ENCODE measurements at places on chromosomes 6 and 20. TPM values are rescaled to one million over a fixed set of nuclear protein-coding genes. Genes with fewer than 3 reads are reported as not detected.

GRCh38 chr20:41830702-41831101 is 212.5 kb upstream of the CHD6 start:
- no peak for DNase-seq

GRCh38 chr20:33963751-33964150 is 30.0 kb upstream of the RALY start:
- no peak for DNase-seq

DNA sequence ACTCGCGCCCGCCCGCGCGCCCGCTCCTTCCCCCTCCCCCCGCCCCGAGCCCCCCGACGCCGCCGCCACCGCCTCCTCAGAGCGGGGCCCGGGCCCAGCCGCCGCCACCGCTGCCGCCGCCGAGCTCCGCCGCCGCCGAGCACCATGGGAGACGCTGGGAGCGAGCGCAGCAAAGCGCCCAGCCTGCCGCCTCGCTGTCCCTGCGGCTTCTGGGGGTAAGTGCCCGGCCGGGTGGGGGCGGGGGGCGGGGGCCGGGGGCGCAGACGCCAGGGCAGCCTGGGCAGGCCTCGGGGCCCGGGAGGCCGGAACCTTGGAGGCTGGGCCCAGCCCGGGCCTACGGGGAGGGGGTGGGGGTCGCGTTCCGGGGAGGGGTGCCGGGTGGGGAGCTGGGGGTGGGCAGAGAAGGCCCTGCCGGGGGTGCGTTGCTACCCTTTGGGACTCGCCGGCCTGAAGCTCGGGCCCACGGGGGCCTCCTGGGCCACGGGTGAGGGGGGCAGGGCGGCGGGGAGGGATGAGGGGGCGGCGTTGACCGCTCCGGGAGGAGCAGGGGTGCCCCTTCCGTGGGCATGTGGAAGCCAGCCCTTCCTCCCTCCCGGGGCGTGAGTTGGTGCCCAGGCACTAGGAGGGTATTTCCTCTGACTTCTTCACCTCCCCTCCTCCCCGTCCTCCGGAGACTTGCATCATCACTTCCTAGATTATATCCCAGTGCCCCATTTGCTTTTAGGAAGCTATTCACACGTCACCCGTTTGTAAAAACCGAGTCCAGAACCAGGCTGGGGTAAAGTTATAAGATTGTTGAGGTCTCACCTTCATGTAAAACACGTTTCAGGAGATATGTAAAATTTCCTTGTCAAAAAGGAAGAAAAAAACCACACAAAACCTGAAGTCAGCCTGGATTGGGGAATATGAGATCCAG is 533 bp downstream of the ZFAND3 start:
- no peak for DNase-seq

The LY6G6C gene
- polyA plus RNA-seq: 0.32 TPM

The AAR2 gene
- polyA plus RNA-seq: 47.4 TPM

GRCh38 chr20:13443690-13444089 is 195.0 kb downstream of the TASP1 start:
- no peak for DNase-seq

DNA sequence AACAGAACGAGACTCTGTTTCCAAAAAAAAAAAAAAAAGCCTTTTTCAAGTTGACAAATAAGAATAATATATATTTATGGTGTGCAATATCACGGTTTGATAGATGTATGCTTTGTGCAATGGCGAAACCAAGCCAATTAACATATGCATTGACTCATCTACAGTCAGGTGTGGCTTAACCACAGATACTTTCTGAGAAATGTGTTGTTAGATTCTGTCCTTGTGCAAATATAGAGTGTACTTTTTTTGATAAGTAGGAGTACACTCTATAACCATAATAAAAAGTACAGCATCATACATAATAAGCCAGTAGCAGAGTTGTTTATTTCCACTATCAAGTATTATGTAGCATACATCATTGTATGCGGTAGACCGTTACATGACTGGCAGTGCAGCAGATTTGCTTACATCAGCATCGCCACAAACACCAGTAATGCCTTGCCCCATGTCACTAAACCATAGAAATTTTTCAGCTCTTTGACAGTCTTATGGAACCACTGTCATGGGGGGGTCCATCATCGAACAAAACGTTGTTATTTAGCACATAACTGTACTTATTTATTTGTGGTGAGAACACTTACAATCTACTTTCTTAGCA is 59.2 kb downstream of the TMEM170B start:
- DNase-seq: no peak

DNA sequence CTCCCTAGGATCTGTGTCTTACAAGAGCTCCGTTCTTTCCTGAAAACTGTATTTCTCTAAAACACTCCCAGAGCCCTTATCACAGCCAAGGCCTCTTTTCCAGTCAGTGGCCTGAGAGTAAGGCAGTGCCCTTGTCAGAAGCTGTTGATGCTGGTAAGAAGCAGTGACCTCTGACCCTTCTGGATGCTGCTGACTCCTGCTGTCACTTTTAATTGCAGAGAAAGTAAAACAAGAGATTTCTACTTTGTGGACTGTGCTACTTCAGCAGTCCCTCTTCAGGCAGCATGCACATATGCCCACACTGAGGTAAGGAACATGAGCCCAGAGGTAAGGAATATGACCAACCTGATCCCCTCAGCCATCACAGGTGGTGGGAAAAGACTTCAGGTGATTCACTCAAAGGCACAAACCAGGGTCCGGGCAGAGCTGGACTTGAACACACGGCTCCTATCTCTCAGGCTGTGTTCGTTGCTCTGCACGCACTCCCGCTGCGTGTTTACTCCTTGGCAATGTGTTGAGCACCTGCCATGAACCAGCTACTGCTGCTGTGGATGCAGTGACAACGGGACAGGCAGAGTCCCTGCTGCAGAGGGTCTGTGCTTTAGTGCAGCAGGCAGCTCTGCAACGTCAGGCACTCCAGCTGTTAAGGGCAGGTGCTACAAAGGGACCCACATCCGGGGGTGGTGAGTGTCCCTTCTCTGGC is 201.9 kb upstream of the CST7 start:
- DNase-seq: no peak

DNA sequence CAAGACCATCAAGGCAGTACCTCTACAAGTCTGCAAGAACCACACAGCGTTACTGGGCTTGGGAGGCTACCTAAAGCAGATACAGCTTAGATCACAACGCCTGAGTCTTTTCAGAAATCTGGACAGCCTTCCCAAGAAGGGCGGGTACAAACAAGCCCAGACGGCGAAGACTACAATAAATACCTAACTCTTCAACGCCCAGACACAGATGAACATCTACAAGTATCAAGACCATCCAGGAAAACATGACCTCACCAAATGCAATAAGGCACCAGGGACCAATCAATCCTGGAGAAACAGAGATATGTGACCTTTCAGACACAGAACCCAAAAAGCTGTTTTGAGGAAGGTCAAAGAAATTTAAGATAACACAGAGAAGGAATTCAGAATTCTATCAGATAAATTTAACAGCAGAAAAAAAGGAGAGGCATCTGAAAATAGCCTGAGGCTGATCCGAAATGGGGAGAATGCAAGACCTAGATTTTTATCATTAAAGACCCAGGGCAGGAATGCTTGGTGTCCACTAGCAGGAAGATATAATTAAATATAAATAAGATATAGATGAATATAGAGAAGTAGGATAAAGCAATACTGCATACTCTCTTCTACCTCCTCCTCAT is 131.7 kb upstream of the COL21A1 start:
- no peak for DNase-seq

DNA sequence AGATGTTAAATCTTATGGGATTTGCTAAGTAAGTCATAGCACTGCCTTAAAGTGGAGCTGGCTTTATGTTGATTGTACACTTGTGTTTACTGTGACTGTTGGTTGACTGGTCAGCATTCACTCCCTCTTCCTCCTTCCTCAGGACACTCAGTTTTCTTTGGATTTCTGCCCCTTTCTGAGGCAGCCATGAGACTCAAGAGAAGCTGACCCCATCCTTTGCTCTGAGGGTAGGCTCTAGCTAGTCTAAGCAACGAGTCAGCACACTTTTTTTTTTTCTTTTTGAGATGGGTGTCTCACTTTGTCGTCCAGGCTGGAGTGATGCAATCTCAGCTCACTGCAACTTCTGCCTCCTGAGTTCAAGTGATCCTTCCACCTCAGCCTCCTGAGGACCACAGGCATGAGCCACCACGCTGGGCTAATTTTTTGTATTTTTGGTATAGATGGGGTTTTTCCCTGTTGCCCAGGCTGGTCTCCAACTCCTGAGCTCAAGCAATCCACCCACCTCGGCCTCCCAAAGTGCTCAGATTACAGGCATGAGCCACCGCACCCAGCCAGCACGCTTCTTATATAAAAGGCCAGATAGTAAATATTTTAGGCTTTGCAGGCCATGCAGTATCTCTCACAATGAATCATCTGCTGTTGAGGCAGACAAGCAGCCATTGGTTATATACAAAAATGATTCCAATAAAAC is 191.4 kb downstream of the NFATC2 start:
- no peak for DNase-seq

DNA sequence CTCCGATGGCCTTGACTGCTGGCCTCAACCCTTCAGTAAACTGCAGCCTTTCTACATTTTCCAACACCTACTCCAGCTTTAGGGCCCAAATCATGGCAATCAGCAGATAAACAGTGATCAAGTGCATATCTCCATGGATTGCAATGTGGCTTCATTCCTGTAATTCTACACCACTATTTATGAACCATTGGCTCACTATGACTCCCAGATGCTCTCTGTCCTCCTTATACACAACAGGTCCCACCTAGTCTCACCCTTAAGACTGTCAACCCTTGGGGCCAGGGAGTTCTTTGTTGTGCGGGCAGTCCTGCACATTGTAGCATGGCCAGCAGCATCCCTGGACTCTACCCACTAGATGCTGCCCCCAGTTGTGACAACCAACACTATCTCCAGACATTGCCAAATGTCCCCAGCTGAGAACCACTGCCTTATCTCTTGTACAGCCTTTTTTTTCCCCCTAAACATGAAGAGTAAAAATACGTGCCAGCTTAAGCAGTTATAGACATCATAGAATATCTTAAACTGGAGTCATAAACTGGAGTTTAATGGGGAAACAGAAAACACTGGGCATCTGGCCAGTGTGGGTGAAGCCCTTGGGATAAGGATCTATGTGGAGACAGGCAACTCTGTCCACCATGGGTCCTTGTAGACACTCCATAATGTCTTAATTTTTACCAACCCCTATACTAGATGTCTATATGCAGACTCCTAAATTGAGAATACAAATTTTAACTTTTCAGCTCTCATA is 21.1 kb downstream of the MRPL14 start:
- no peak for DNase-seq

The ARMH2 gene
- polyA plus RNA-seq: not detected

DNA sequence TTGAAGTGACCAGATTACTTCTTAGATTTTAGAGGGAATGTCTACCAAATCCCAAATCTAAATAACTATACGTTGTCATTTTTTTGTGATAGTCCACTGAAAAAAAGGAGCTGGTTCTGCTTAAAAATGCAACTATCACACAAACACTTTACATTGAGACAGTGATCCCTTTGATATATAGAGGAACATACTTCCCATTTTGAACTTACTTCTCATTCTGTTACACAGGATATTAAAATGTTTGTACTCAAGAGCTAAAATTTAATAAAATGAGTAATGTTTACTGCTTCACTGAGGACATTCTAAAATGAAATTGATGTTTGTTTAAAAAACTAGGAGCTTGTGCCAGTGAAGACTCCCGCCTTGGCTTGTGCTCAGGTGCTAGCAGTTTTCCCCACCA is 174.1 kb downstream of the CARMIL1 start:
- DNase-seq: no peak

The UNC93A gene
- polyA plus RNA-seq: 4.9 TPM

- no peak for DNase-seq
These were observed 94.9 kb upstream of the MTHFD1L start for GRCh38 chr6:150770637-150771036.

The PI3 gene
- polyA plus RNA-seq: 0.27 TPM

DNA sequence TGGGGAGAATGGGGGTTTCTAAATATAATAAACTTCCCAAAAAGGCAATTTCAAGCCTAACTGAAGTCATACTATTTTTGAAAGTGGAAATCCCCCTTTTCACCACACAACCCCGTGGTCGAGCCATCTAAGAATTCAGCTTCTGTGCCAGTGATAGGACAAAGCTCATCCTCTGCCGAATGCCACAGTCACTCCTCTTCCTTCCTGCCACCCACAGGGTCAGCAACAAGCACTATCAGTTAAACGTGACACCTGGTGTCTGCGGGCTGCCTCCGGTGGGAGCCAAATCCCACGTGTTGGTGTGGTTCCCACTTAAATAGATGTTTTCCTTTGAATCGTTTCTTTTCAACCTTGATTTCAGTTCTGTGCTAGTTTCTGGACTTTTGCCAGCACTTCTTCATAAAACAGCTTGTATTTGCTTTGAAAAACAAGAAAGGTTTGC is 60.7 kb downstream of the TNFAIP3 start:
- DNase-seq: no peak

The EEF1A2 gene
- polyA plus RNA-seq: 1.3 TPM

GRCh38 chr6:166464068-166465002 is 81.6 kb upstream of the MPC1 start:
- no peak for DNase-seq

- DNase-seq: no peak
These were observed 157.6 kb downstream of the MCHR2 start for GRCh38 chr6:99836471-99836870.

DNA sequence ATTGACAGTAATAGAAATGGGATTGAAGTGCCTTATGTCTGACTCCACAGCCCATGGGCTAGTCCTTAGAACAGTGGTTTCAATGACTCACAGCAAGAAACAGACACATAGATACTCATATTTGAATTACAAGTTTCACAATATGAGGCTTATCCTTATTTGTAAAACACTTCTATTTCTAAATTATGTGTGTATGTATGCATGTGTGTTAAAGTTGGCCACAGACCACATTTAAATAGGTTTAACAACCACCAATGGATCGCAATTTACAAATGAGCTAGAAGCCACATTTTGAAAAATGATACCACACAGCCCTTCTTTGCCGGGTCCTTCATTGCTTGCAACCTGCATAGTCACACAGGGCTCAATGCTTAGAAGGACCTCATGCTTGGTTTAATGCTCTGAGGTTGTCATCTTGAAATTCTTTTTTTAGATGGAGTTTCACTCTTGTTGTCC is 157.8 kb upstream of the PREP start:
- DNase-seq: no peak

DNA sequence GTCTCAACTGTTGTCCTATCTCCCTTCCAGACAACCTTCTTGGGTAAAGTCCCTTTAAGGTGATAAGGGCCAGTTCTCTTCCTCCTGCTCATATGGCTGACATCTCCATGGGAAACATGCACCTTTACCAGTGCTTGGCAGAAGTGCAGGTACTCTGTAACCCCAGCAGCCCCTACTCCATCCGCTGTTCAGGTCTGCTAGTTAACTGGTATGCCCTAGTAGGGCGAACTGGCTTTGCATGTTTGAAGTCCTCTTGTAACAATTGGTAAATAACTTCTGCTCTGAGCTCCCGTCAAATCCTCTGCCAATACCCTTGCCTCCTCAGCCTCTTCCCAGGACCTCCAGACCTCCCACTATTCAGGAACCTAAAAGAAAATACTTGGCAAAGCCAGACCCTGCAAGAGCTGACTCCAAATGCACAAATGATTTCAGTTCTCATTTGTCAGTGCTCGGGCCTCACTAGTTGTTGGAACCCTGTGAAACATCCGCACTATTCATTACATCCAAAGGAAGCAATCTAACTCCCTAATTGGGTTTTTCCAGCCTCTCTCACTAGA is 703.7 kb downstream of the MAFB start:
- DNase-seq: no peak

- DNase-seq: no peak
These were observed 135.7 kb downstream of the TOX2 start for GRCh38 chr20:44050327-44050726.

Measured in left renal cortex interstitium (tissue), 4 donors.